ENCODE measurements at places on chromosomes 7 and 10.

DNA sequence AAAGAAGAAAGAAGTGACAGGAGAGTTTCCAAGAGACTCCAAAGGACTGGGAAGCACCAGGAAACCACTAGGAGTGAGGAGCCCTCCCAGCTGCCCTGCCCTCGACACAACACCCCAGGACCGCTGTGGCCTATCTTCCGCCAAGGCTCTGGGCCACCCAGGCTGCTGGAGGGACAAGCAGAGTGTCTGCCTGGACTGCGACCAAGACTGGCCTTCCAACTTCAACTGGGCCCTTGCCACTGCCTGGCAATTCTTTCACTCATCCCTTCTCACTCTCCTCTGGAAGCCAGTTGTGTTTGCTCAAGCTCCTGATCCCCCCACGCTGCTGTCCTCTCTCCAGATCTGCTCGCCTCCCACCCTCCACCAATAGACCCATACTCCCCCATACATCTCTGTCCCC lies 10.2 kb downstream of the KIAA1549 start:
- DNase-seq, result no peak

GRCh38 chr7:158323741-158324396 lies 263.8 kb downstream of the PTPRN2 start:
- no peak for DNase-seq

- no peak for DNase-seq
Measured at GRCh38 chr7:94115316-94115715, 111.2 kb upstream of the BET1 start.

DNA sequence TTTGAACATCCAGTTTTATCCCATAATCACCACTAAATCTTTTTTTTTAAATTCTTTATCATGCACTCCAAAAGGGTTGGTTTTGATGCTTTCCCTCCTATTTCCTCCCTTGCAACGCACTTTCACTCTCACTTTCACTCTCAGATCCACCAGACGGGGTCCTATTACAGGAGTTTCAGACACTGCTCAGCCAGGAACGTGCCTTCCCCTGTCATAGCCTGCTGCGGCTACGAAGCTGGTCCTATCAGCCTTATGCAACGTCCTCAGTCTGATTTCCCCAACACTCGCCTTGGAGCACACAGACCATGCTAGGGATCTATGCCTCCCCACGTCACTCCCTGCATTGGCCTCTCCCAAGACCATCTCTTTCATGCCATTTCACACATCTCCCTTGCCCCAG lies 23.4 kb downstream of the ZPBP start:
- DNase-seq, result no peak

- no peak for DNase-seq
Measured at GRCh38 chr7:37354656-37355131, 94.0 kb downstream of the ELMO1 start.
